ENCODE measurements at places on chromosomes 7 and 10.

- no peak for DNase-seq
Measured at GRCh38 chr7:158723266-158723665, 18.7 kb upstream of the NCAPG2 start.

- DNase-seq: no peak
Measured at GRCh38 chr10:95451568-95452524, 109.3 kb downstream of the SORBS1 start.

GRCh38 chr7:137967143-137968018, 34.5 kb downstream of the CREB3L2 start:
- DNase-seq: no peak

DNA sequence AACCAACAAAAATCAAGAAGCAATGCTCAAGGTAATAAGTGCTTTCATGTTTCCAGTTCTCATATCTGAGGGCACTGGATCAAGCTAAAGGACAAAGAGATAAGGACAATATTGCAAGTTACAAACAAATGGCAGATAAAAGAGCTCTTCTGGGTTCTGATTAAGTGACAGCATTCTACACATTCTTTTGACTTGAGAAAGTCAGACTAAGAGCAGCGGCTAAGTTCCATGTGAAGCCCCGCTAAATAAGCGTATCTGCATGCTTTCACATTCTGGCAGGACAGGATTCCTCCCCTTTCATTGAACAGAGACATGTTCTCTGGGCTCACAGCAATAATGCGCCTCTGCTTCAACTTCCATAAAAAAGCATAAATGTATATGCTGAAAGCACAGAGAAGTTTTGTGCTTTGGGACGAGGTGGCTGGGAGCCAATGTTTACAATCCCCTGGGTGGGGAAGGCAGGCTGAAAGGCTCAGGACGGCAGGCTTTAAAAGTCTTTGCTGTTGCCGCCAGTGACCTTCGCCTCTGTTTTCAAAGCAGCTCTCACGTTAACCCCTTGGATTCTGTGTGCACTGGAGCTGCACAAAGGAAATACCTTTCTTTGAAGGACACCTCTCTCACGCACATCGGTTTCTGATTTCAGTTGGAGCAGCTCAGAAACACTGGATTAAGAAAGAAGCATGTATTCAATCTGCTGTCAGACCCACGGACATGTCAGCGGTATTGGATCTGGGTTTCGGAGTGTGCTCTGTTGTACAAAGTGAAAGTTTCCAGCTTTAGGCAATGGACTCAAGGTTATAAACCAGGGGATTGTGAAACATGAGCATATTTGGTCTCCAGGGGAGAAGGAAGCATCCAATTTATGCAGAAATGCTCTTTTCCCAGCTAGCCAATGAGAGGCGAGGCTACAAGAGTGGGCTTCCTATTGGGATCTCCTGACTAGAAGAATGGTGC, 105.4 kb upstream of the FAM133B start:
- DNase-seq: no peak

DNA sequence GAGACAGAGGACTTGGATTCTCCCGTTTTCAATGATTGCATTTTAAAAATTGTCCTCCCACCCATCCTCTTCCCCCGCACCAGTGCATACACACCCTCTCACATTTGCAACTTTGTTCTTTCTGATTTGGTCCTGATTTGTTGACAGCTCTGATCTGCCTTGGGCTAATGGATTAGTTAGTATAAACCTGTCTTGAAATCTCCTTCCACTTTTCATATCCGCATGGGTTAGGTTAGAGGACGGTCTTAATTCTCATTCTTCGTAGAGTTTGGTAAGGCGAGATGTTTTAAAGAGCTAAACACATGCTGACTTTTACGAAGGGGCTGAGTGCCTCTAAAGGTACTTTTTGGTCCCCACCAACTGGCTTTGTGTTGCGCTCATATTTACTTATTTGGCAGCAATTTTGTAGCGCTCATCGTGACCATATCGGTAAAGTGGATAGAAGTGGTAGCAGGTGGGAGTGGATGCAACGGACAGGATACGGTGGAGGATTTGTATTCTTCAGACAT, 1.1 kb downstream of the AHR start:
- no peak for DNase-seq

GRCh38 chr7:130401578-130401977, 21.3 kb downstream of the CPA1 start:
- DNase-seq: no peak

- no peak for DNase-seq
Measured at GRCh38 chr7:76354981-76355730, 3.6 kb downstream of the YWHAG start.

DNA sequence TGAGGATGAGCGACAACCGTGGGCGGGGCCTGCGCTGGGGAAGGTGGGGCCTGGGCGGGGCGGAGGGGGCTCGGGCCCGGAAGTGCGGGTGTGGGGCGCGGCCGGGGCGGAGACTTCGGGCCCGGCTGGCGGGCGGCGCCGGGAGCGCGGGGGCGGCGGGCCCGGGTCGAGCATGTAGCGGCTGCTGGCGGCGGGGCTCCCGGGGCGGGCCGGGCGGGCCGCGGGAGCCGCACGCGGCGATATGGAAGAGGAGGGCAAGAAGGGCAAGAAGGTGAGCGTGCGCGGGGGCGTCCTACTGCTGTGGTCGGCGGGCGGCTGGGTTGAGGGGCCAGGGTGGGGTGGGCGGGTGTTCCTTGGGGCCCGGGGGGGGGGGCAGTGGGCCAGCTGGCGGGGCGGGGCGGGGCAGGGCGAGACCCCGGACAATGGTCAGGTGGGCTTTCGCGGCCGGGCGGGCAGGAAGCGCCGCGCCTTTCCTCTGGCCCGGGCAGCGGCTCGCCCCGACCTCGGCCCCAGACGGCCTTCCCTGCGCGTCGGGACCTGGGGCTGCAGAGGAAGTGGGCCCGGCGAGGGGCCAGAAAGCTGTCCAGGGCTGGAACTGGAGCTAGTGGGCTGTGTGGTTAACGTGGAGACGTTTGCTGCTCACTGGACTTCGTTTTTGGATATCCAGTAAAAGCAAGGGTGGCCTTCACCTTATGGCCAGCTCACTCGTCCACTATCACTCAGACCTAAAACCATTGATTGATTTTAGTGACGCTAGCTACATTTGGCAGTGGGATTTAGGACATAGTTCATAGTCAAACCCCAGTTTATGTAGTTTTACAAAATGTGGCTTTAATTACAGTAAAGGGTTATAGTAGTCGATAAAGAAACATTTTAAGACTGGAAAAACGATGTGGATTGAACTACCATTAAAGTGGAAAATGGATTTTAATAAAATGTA, at the start of gene CCM2:
TSS of gene CCM2 (plus strand) at position 109 of the 940 bp plus-strand sequence. CDS start at position 242, 133 bp downstream.
- DNase-seq: no peak

GRCh38 chr7:47428052-47428767, 153.7 kb downstream of the TNS3 start:
- no peak for DNase-seq

DNA sequence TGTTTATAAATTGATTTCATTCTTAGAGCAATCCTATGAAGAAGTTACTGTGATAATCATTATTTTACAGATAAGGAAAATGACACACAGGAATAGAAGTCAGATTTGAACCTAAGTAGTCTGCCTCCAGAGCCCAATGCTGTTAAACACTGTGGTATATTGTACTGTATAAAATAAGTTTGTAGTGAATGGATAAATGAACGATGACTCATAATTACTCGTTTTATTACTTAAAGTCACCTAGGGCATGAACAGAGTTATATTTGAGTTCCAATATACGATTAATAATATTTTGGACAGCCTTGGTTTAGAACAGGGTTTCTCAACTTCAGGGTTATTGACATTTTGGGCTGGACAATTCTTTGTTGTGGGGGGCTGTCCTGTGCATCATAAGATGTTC, 7.8 kb upstream of the BTRC start:
- no peak for DNase-seq

GRCh38 chr10:72037266-72037665, 51.1 kb downstream of the SPOCK2 start:
- DNase-seq: no peak

DNA sequence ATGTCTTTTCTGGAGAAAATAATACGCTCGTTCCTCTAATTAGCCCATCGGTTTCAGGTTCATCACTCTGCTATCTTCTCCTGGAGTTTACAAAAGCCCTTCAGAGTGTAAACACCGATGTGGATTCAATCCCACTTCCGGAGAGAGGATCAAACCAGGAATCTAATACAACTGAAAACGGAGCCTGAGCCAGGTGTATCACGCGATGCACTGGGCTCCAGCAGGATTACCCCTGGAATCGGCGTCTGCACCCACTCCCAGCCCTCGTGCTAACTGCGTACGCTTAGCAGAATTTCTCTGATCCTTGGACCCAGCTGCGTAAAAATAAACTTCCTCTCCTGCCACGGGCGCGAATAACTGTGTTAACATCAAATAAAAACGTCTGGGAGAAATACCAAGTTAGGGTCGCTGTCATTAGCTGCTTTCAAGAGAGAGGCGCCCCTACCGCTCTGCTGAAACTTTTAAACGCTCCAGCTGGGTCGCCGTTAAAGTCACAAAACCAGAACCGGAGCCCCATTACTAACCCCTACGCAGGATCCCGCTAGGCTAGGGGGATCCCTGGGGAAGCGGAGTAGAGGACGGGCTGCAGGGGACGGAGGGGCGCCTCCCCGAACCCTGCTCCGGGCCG, 502 bp downstream of the ZNF3 start:
- no peak for DNase-seq

- no peak for DNase-seq
Measured at GRCh38 chr10:78594559-78595268, 474.1 kb upstream of the ZMIZ1 start.

- no peak for DNase-seq
Measured at GRCh38 chr7:134452419-134452838, 6.5 kb downstream of the AKR1B1 start.

DNA sequence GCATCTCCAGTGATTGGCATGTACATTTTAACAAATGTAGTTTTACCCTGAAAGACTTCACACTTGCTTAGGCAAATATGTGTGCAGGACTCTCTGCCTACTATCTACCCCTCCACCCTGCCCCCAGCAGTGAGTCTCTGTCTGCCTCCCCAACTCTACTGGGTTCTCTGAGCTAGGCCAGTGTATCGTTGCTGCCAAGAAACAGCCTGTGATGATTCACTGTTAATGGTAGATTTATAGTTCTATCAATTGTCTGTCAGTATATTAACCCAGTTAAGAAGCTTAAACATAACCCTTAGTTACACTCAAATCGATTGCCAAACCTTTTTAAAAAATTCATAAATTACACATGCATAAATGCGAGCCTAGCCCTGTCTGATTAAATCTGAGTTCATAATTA, 137.0 kb downstream of the SND1 start:
- no peak for DNase-seq

DNA sequence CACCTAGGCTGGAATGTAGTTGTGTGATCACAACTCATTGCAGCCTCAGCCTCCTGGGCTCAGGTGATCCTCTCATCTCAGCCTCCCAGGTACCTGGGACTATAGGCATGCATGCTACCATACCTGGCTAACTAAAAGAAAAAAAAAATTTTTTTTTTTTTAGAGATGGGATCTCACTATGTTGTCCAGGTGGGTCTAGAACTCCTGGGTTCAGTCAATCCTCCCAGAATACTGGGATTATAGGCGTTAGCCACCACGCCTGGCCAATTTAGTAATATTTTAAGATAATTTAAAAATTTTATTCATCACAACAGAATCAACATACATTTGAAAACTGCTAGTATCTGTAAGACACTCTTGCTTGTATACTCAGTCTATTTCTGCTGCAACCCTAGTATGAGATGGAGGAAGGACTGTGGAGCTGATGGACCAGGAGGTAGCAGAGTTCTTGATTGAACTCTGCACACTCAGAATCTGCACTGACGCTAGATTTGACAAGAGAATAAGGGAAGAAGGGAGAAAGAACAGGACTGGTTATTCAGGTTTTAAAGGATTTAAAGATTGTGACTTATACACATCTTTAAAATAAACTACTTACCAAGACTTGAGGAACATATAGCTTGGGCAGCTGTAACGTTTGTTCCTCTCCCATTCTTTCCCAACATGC, 57.6 kb downstream of the VCL start:
- DNase-seq: no peak

GRCh38 chr7:138768241-138768640, 29.6 kb upstream of the TMEM213 start:
- no peak for DNase-seq

GRCh38 chr10:4683137-4683536, 142.9 kb upstream of the AKR1E2 start:
- no peak for DNase-seq

DNA sequence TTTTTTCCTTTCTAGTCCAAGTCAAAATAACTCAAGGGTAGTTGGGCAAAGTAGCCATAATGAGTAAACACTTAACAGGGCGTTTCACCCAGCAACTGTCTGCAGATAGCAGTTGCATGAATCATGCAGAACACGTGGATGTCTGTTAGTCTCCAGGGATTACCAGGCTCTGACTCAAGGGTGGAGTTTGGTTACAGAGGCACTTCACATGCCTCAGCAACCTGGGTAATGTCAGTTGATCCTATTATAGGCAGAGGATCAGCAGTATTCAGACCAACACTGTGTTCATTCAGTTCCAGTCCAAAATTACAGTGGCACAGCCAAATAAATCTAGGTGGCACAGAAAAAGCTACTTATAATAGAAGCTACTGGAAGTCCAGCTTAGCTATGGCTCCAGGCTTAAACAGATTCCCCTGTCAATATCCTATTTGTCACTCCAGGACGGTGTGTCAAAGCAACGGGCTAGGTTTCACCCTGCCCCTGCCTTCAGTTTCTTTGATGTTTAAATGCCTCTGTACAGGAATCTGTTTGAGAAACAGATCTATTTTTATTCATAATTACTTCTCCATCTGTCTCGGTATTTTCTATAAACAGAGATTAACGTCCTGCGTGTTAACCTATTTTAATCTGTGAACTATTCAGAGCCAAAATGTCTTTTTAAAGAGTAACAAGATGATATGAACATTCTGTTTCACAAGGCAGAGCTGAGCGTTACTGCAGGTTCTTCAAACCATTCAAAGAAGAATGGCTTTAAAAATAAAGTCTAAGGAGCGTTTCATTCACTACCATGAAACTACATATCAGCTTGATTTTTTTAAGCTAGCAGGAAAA, 162.6 kb upstream of the AKR1E2 start:
- DNase-seq: no peak

DNA sequence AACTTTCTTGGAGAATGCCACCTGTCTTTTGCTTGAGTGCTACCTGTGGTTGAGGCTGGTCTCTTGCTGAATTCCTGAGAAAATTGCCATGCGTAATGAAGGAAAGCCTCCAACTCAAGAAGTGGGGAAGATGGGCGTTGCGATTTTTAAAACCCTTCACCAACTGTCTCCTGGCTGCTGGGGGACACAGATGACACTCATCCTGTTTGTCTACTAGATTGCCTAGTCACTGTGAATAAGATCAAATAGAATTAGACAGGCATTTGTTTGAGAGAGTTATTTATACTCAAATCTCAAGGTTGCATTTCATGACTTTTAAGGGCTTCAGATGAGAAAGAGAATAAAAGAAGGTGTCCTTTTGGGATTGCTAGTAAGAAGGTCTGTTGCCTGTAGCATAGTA, 84.3 kb upstream of the MTPN start:
- no peak for DNase-seq

- no peak for DNase-seq
Measured at GRCh38 chr7:16014031-16014430, 327.5 kb upstream of the MEOX2 start.

DNA sequence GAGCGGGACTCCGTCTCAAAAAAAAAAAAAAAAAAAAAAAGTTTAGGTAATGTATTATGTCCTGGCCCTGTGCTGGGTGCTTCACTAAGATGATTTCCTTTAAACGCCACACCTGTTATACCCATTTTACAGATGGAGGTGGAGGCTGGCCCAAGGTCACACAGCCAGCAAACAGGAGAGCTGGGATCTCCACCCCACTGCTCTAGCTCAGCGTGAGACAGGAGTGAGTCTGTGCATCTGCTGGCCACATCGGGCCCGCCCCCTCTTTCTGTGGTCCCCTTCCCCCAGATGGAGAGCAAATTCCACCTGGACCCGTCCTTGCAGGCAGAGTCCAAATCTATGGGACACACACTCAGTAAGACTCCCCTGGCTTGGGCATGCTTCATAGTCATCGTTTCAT, 51.0 kb downstream of the LHPP start:
- no peak for DNase-seq

Data from activated CD4-positive, alpha-beta T cell treated with anti-CD3 and anti-CD28 coated beads for 1 hour (primary cell).